ENCODE measurements at places on chromosomes 2 and 18.

DNA sequence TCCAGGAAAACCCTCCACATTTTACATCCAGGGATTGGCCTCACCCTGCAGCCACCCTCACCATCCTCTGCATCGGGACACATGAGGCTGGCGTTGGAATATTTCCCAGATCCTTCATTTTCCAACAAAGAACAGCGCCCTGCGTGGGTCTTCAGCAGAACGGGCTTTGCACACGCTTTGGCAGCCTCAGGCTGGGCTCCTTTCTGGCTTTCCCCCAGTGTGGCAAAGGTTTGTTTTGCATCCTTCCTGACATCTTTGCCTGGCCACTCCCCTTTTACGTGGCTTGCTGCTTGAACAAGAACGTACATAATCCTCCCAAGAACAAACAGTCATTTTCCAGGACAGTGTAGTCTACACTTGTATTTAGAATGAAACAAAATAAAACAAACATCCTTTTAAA is 25.6 kb upstream of the GREB1 start:
- no peak for DNase-seq

DNA sequence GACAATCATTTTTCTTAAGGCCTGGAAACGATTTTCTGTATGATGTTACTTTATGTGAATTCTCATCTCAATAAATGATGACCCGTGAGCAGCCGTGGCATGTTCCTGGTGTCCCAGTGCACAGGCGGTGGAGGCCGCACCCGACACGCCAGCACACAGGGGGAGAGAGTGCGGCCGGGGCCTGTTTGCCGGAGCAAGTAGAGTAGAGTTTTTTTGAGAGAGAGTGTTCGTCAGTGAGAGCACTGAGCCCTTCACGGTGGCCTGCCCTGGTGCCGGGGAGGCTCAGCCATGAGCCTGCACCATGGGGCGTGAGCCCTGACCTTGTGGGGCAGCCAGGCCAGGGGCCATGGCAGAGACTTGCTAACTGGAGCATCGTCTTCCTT is 202.4 kb upstream of the RAB12 start:
- DNase-seq: no peak

DNA sequence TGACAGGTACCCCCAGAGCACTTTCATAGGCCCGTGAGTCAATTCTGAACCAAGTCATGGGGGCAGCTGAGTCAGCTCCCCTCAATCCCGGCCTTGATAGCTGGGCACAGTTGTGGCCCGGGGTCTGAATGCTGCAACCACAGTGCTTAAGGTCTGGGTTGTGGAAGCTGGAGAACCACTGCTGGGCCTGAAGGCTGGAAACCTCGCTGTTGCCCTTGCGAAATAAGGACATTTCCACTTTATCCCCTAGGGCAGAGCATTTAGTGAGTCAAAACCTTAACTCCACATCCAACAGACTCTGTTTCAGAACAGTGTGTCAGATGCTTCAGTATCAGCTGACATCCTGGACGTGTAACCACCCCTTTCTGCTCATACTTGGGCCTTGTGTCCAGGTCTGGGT is 58.6 kb downstream of the SP110 start:
- no peak for DNase-seq

DNA sequence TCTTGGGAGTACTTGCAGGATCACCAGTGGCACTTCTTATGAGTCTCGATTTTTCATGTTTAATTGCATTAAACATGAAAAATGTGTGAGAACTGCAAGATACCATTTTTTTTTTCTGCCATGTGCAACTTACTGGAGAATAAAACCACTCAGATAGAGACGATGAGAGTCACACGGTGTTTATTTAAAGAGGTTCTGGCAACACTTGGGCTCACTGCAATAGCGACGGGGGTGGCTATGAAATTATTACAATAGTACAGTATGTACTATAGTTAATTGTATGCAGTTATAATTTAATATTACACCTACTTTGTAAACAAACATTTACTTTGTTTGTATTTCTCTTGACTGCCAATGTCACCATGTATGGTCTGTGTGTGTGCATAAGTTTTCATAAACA is 479.8 kb downstream of the NUP35 start:
- no peak for DNase-seq

DNA sequence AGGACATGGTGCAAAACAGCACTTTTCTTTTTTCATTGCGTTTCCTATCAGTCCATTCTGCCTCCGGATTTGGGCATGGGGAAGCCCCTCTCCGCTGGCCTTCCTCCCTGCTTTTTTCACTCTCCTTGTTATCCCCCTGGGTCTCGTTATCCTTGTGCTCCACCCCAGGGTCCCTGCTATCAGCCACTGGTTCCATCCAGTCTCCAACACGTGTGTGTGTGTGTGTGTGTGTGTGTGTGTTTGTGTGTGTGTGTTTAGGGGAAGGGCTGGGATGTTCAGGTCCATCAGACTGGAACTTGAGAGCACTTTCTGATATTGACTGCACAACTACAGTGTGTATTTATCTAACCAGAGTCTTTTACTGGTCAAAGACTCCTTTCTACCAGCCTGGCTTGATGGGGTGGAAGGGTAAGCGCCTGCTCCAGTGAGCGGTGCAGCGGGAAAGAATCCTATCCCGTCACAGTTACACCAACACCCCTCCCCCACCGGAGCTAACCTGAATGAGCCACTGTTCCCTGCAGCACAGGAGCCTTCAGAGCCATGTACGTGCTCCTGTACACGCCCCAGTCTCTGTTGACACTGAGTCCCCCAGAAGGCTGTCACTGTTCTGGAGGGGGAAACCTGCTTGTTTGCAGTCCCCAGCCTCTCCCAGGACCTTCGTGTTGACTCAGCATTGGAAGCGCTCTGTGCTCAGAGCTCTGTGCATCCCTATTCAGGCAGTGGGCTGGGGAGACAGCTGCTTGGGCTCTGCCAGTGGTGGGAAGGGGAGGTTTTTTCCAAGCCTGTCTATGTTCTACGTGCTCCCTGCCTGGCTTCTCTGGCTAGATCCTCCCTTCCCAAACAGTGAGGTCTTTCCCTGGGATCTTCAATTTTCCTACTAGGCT is 4.6 kb downstream of the INHA start:
- DNase-seq: no peak

DNA sequence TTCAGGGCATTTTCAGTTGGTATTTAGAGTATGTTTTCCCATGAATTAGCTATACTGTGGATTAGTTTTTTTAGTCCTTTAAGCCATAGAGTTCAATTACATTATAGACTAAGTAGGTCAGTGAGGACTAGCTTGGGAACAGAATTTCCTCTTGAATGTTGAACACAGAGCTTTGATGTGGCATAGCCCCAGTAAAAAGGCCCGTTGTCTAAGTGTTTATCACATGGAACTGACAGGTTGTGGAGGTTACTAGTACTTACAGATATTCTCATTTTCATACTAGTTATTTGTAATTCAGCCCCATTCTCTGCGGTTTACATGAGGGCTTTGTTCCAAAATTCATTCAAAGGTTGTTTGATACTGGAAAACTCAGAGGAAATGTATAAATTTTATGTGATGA is 6.2 kb downstream of the INSIG2 start:
- DNase-seq: no peak
